Caco-2 (cell line): ENCODE measurements at places on chromosomes 6 and 20. TPM values are rescaled to one million over a fixed set of nuclear protein-coding genes. Genes with fewer than 3 reads are reported as not detected.
A peak's percentile ranks its signal among the peaks of the same experiment; 100 is the strongest.

DNA sequence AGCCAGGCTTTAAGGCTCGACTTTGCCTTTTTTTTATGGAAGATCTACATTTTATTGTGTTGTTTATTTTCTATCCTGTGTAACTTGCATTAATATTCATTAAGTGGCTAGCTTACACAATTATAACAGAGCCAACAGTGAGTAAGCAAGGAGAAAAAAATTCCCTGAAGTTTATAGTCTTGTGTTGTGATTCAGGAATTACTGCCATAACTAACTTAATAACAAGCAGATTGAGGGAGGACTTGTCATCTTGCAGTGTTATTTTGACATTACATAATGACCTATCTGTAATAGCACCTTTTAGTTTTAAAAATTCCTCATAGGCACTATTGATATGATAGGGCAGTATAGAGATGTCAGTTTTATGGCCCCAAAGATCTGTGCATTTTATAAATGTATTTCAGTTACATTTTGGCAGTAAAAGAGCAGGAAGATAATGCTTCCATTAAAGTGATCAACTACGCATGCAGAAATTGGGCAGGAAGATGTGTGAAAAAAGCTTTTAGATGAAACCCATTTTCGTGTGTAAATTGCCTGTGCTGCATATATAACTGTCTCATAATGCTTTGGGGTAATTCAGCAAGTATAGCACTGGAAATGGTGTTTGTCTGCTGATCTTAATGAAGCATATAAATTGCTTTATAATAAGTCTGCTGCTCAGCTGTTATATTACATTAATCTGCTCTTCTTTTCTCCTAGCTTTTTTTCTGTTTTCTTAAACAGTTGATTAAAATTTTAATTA lies 123.0 kb downstream of the SMAP1 start:
- no peak for DNase-seq

GRCh38 chr6:138540468-138540867 lies 41.2 kb upstream of the NHSL1 start:
- no peak for DNase-seq

- DNase-seq: no peak
Measured at GRCh38 chr20:20903773-20904500, 191.5 kb upstream of the RALGAPA2 start.

DNA sequence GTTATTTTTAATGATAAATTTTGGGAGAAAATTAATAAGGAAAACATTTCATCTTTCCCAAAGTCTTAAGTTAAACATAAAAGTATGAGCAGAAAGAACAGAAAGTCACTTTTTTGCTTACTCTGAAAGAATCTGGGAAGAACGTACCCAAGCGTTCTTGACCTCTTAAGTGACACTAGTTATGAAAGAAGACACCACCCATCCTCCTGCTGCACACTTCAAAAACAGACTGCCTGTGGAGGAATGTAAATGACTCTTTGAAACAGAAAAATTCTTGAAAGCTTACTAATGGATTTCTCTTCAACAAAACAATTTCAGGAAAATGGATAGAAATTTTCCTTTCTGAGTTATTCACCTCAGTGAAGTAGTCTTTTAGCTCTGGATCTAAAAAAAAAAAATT lies 227.7 kb downstream of the MEI4 start:
- DNase-seq: no peak

- no peak for DNase-seq
Measured at GRCh38 chr6:110828396-110828795, 13.1 kb upstream of the CDK19 start.

DNA sequence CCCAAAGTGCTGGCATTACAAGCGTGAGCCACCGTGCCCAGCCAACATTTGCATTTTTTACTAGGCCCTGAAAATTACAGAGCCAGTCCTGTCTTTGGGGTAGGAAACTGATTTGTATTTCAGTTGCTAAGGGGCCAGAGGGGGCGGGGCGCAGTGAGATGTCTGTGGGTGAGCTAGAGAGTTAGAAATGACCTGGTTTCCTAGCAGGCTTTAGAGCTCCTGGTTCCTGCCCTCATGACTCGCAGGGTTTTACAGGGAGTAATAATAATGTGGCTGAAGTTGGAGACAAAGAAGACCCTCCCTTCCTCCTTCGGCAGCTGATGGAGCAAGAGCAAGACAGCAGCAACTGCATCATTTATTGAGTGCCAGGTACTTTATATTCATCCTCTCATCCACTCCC lies 131.5 kb downstream of the TFAP2C start:
- no peak for DNase-seq

- no peak for DNase-seq
Measured at GRCh38 chr20:251354-251753, 6.2 kb upstream of the DEFB132 start.

DNA sequence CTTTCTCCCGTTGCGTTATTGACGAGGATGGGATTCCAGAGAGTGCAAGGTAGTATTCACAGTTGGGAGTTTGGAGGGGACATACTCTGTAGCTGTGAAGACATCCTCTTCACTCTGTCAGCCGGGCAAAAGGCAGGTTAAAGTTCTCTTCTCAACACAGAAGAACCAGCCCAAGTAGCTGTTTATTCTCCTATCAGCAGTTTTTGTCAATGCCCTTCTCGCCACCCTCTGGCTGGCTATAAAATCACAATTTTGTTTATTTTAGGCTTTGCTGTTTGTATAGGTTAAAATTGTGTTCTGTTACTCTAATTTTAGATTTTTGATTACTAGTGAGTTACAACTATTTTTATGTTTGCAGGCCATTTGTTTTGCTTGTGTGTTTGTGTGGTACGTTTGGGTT lies 37.9 kb upstream of the MAS1 start:
- DNase-seq: peak; percentile 32

DNA sequence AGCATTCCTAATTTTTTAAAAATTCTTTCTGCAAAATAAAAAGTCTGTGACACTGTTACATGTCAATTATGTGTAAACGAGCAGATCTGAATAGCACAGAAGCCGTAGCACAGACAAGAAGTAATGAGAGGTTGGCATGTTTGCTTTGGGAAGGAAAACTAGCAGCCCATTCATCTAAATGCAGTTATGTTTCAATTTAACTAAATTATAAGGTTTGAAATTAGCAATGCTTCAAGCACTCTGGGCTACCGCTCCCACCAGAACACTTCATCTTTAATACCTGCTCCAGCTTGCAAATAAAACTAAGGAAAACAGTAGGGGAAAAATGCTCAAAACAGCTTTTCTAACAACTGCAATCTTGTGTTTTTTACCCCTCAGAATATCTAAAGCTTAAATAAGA lies 73.9 kb downstream of the PTPRK start:
- DNase-seq: no peak

- DNase-seq: peak; percentile 84
Measured at GRCh38 chr20:11891776-11892545, 25.7 kb upstream of the BTBD3 start.

GRCh38 chr6:38214159-38214558 lies 394.6 kb downstream of the ZFAND3 start:
- DNase-seq: no peak

Gene PI16
- total RNA-seq: not detected in 2 replicates

Gene PTCHD4
- not detected in 2 replicates for total RNA-seq

Gene BEND3
- 8.3 and 9.0 TPM in 2 replicates for total RNA-seq

Gene TDRD6
- not detected in 2 replicates for total RNA-seq

Gene KIFC1
- total RNA-seq: 65.3 and 65.4 TPM in 2 replicates

Gene BPIFB2
- not detected in 2 replicates for total RNA-seq

Gene PRL
- not detected in 2 replicates for total RNA-seq

Gene C6orf118
- total RNA-seq: not detected in 2 replicates

Gene EMILIN3
- total RNA-seq: 0.50 and 0.51 TPM in 2 replicates
